ENCODE measurements at places on chromosomes 5 and 9. TPM values are rescaled to one million over a fixed set of nuclear protein-coding genes. Genes with fewer than 3 reads are reported as not detected.

DNA sequence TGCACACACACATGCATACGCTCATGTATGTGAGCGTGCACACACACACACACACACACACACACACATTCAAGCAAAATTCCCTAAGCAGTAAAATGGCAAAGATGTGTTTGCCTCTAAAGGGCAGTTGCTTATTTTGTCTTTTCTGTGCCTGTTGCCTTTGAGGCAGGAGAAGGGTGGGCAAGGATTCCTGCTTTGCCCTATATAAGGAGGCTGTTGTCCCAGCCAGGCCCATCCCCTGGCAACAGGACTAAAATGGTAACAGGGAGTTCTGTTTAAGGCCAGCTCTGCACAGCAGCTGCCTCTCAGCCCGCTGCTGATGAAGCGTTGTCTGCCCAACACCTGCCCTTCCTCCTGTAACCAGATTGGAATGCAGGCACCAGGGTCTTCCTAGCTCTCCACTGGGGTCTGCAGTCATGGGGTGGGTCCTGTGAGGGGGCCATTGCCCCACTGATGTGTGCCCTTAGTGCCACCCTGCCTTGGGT lies 64.4 kb downstream of the PPARGC1B start:
- DNase-seq: no peak
- no peaks in the 10 kb centered on the region for H3K27me3 ChIP-seq
- H3K36me3 ChIP-seq: no peaks in the 10 kb centered on the region

GRCh38 chr5:51033215-51033614 lies 350.0 kb upstream of the ISL1 start:
- H3K27ac ChIP-seq: no peak overlapping the region
- peaks cover 44% of the 10 kb centered on the region for H3K27me3 ChIP-seq
- peak; percentile 3 for DNase-seq
- H3K4me1 ChIP-seq: no peaks in the 10 kb centered on the region

GRCh38 chr5:17221843-17222636 lies 4.6 kb downstream of the BASP1 start:
- H3K27ac ChIP-seq: peak overlapping the region; percentile 42
- H3K4me1 ChIP-seq: peaks cover 46% of the 10 kb centered on the region
- H3K27me3 ChIP-seq: no peaks in the 10 kb centered on the region
- no peak overlapping the region for H3K4me3 ChIP-seq
- peaks cover 19% of the 10 kb centered on the region for H3K36me3 ChIP-seq

DNA sequence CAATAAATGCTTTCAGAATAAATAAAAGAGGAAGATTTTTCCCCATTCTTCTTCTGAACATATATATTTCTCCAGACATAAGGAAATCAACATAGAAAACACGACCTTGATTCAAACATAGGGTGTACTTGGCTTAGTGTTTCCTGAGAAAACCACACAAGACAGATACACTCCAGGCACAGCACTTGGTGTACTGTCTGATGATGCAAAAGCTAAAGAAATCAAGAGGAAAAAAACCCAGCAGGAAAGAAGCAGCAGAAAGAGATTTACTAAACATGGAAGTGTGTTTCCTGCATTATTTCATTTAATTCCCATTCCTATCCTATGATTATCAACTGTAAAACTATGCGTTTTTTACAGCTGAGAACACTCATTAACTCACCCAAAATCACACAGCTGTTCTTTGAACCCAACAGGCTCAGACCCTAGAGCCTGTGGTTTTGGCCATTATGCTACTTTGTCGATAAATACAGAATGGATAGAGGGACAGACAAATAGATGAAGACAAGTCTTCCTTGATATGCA lies 46.1 kb downstream of the NIPAL4 start:
- no peak overlapping the region for H3K27ac ChIP-seq
- no peak overlapping the region for H3K4me3 ChIP-seq
- peaks cover 15% of the 10 kb centered on the region for H3K4me1 ChIP-seq
- DNase-seq: no peak
- no peaks in the 10 kb centered on the region for H3K36me3 ChIP-seq
- no peaks in the 10 kb centered on the region for H3K27me3 ChIP-seq

DNA sequence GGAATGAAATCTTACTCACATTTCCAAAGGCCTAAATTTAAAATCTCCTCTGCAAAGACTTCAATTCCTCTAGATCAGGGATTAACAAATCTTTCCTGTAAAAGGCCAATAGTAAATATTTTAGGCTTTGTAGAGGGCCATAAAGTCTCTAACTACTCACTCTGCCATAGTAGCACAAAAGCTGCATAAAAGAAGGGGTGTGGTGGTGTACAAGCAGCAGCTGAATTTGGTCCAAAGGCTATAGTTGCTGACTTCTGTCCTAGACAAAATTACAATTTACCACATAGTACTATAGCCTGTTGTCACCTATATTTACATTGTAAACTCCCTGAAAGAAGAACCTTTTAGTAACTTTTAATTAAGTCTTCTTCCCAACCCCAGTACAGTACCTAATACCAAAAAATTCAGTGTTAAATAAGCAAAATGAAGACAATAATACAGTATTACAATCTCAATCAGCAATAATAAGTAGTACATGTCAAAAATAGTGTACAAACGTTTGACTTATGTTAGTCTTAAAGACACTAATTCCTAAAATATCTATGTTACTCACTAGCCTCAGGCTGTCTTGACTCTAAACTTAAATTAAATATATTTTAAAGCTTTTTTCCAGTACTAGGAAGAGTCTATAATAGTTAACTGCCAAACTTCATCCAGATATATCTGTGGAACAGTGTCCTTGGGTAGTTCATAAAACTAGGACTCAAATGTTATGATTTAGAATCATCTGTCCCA lies 6.9 kb downstream of the CETN3 start:
- H3K36me3 ChIP-seq: peaks cover 61% of the 10 kb centered on the region
- no peaks in the 10 kb centered on the region for H3K27me3 ChIP-seq
- no peak overlapping the region for H3K27ac ChIP-seq
- DNase-seq: no peak
- H3K4me1 ChIP-seq: peaks cover 33% of the 10 kb centered on the region

DNA sequence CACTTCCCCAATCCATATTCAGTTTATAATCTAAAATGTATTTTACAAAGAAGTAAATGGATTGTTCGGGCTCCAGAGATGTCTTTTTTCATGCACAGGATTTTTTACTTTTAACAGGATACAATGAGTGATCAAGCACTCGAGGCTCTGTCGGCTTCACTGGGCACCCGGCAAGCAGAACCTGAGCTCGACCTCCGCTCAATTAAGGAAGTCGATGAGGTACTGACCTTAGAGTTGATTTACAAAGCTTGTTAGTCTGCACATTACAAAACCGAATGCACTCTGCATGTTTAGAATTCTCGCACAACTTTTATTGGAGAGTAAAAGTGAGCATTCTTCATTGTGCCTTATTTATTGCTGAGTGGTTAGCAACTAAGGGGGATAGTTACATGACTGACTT lies 65.2 kb downstream of the ERAP1 start:
- peak overlapping the region; percentile 57 for H3K27ac ChIP-seq
- H3K36me3 ChIP-seq: peaks cover 98% of the 10 kb centered on the region
- peaks cover 4% of the 10 kb centered on the region for H3K4me1 ChIP-seq
- DNase-seq: no peak
- no peak overlapping the region for H3K4me3 ChIP-seq
- H3K27me3 ChIP-seq: no peaks in the 10 kb centered on the region

GRCh38 chr5:19986031-19986619 lies 1.9 kb downstream of the CDH18 start:
- H3K4me1 ChIP-seq: peaks cover 10% of the 10 kb centered on the region
- H3K27ac ChIP-seq: no peak overlapping the region
- no peaks in the 10 kb centered on the region for H3K36me3 ChIP-seq

DNA sequence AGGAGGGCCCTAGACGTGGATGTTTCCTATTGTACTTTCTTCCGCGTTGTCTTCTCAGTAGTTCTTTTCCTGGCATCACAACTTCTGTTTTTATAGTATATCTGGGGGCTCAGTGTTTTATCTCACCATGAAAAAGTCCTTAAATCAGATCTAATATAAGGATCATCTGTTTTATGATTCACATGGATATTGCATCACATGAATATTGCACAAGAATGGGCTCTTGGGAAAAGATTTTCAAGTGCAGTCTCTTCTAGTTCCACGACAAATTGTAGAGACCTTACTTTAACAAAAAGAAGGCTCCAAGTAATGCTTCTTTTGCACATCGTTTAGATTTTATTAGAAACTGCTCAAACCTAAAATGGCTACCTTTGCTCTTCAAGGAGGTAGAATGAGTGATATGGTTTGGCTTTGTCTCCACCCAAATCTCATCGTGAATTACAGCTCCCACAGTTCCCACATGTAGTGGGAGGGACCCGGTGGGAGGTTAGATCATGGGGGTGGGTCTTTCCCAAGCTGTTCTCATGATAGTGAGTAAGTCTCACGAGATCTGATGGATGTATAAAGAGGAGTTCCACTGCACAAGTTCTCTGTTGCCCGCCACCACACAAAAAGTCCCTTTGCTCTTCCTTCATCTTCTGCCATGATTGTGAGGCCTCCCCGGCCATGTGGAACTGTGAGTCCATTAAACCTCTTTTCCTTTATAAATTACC lies 53.7 kb upstream of the FAM120A start:
- DNase-seq: peak; percentile 77
- H3K27me3 ChIP-seq: no peaks in the 10 kb centered on the region
- H3K4me3 ChIP-seq: no peak overlapping the region
- H3K36me3 ChIP-seq: peaks cover 6% of the 10 kb centered on the region

GRCh38 chr9:37972351-37972848 lies 68.5 kb upstream of the SLC25A51 start:
- no peak overlapping the region for H3K4me3 ChIP-seq
- DNase-seq: peak; percentile 21
- no peaks in the 10 kb centered on the region for H3K27me3 ChIP-seq
- H3K36me3 ChIP-seq: peaks cover 16% of the 10 kb centered on the region

DNA sequence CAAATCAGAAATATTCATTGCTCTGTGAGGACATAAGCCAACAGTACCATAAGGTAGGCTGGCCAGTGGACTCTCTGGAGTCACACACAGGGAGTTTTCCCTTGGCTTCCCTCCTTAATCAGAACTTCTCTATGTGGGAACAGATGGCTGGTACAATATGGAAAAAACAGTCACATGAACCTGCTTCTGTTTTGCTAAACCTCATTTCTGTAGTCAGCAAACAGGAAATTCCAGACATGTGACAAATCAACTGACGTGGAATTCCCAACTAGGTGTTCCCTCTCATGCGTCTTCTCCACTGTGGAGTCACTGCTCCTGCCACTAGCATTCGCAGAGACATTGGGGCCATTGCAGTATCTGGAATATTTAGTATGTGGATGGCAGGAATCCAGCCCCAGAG lies 617.6 kb downstream of the KIF4B start:
- no peaks in the 10 kb centered on the region for H3K36me3 ChIP-seq
- H3K27me3 ChIP-seq: no peaks in the 10 kb centered on the region
- H3K27ac ChIP-seq: peak overlapping the region; percentile 97
- peak; percentile 32 for DNase-seq

DNA sequence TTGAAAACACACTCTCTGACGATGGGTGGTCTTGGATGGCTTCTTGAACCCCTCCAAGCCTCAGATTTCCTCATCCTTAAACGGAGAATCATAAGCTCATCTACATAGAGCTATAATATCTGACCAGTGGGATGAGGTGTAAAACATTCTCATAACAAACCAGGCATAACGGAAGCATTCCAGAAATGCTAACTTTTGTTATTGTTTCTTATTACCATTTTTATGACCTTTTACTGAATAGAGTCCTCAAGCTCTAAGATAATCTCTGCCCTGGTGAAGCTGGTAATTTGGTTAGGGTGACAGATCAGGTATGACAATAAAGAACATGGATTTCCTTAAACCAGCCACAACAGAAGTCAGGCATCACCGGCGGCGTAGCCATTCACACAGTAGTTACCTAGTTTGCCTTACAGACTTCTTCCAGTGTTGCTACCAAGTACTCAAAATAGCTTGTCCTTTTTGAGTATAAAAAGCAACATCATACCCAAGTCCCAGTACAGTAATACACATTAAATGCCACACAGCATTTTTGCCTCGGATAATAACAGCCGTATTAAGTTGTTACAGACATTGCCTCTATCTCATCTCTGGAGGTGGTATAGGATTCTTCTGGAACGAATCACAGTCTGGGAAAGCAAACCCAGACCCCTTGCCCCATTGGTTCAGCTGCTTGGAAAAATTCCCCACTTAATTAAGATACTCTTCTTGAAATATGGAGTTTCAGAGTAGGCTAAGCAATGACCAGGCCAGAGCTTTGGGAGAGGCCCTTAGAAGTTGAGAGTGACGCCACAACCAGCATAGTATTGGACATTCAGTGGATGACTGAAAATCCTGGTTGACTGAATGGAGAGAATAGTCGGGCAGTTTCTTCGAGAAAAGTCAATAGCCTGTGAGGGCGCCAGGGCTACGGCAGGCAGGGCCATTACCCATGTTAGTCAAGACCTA lies 252.5 kb downstream of the SLIT3 start:
- no peaks in the 10 kb centered on the region for H3K4me1 ChIP-seq
- DNase-seq: no peak
- no peaks in the 10 kb centered on the region for H3K27me3 ChIP-seq
- H3K36me3 ChIP-seq: no peaks in the 10 kb centered on the region

GRCh38 chr9:33250458-33250995 lies 10.6 kb downstream of the SPINK4 start:
- peaks cover 30% of the 10 kb centered on the region for H3K4me1 ChIP-seq
- no peak for DNase-seq
- H3K4me3 ChIP-seq: no peak overlapping the region
- no peaks in the 10 kb centered on the region for H3K27me3 ChIP-seq

GRCh38 chr5:172758077-172758833 lies 12.7 kb downstream of the DUSP1 start:
- no peaks in the 10 kb centered on the region for H3K27me3 ChIP-seq
- peaks cover 18% of the 10 kb centered on the region for H3K36me3 ChIP-seq
- DNase-seq: peak; percentile 98
- H3K4me1 ChIP-seq: peaks cover 12% of the 10 kb centered on the region

DNA sequence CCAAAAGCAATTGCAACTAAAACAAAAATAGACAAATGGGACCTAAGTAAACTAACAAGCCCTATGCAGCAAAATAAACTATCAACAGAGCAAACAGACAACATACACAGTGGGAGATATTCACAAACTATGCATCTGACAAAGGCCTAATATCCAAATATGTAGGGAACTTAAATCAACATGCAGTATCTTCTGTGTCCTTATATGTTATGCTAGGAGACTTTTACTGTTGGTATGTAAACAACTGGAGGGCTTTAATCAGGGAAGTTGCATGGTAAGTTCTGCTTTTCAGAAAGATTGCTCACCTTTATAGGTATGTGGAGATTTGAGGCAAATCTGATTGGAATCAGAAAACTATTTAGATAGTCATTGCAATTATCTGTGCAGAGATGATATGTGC lies 461.2 kb upstream of the RIOK2 start:
- H3K4me3 ChIP-seq: no peak overlapping the region
- DNase-seq: no peak

DNA sequence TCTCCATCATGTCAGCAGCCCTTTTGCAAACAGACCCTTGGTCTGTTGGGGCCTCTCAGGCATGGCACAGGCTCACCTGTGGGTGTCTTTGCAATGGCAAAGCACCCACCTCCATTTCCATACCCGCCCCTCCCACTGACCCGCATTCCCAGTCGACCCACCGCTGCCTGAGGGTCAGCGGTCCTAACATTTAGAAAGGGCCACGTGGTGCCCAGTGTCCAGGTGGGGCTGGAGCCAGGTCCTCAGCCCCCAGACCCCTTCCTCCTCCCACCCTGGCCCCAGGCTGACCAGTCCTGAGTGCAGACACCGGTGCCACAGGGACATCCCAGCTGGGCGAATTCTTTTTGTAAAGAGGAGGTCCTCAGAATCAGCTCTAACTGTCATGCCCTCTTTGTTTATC lies 43.3 kb upstream of the CEP72 start:
- DNase-seq: no peak
- H3K36me3 ChIP-seq: no peaks in the 10 kb centered on the region
- no peak overlapping the region for H3K27ac ChIP-seq
- H3K4me3 ChIP-seq: no peak overlapping the region

C8G gene
- 1.1 TPM for total RNA-seq

CMYA5 gene
- total RNA-seq: 0.61 TPM

ECM2 gene
- 13.5 TPM for total RNA-seq

GFRA3 gene
- not detected for total RNA-seq

MPDZ gene
- 10.9 TPM for total RNA-seq

AGXT2 gene
- total RNA-seq: not detected

ADRA1B gene
- total RNA-seq: 0.14 TPM

FAM163B gene
- not detected for total RNA-seq

Data from MCF 10A (cell line).